ENCODE measurements at places on chromosomes 16 and 17.

GRCh38 chr16:28543072-28543471, 4.3 kb upstream of the NUPR1 start:
- no peak for DNase-seq

DNA sequence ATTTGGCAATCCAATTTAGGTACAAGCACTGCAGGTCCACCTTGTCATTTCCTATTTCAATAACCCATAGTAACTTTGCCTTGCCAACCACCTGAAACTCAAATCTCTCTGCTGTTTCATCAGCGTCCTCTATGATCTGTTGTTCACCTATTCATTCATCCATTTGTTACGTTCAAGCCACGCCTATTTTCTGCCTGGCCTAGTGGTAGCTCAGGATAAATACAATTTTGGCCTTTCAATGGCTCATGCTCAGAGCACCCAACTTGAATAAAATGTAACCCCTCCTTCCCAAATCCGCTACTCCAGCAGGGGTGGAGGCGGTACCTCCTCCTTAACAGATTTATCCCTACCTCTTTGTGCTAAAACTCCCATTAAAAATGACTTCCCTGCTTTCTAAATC, 3.6 kb upstream of the FBXO47 start:
- DNase-seq: no peak

- no peak for DNase-seq
Observed at GRCh38 chr16:17106243-17106791, 364.4 kb downstream of the XYLT1 start.

- DNase-seq: no peak
Observed at GRCh38 chr17:61415374-61416210, 15.9 kb downstream of the TBX2 start.

GRCh38 chr17:63463771-63464170, 13.1 kb upstream of the ACE start:
- DNase-seq: no peak

DNA sequence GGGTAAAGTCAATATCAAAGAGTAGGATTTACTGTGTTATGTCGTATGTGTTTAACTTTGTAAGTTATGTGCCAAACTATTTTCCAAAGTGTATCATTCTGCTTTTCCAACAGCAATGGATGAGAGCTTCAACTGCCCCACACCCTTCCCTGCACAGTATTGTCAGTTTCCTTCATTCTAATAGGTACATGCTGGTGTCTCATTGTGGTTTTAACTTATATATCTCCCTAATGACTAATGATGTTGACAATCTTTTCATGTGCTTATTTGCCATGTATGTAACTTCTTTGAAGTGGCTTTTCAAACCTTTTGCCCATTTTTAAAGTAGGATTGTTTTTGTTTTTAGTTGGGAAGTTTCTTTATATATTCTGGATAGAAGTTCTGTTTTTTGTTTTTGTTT, 3.8 kb downstream of the DDX19B start:
- DNase-seq: no peak

- DNase-seq: no peak
Observed at GRCh38 chr17:10598621-10599020, 49.2 kb upstream of the MYH2 start.

- no peak for DNase-seq
Observed at GRCh38 chr16:80105160-80105559, 435.6 kb upstream of the DYNLRB2 start.

DNA sequence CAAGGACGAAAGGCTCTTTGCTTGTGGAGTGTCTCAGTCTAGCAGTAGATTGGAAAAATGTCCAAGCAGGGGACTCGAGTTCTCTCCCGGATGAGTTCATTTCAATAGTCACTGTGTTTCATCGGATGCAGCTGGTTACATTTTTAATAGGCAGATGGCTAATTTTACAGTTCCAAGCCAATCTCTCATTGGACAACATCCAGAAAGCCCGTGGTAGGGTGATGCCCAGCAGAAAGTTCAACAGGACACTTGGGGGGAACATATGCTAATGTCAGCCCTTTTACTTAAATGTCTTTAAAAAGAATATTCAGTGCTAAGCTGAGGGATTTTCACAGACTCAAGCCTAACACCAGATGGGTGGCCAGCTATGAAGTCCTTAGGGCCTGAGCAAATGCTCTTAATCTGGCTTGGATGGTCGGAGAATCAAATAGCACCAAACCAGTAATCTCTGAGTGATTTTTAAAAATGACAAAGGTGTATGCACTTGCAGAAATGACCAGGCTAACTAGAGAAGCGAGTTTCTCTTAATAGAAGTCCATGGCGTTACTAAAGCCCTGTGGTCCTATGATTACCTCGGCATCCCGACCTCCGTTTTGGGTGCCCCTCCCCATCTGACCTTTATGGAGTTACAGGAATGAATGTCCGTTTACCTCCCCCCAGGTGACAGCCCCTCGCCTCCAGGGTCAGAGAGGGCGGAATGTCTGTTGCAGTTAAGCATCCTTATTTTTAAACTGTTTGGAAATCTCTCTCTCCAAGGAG, 289.2 kb upstream of the SALL1 start:
- DNase-seq: no peak

- no peak for DNase-seq
Observed at GRCh38 chr16:8948831-8949230, 14.9 kb downstream of the USP7 start.

DNA sequence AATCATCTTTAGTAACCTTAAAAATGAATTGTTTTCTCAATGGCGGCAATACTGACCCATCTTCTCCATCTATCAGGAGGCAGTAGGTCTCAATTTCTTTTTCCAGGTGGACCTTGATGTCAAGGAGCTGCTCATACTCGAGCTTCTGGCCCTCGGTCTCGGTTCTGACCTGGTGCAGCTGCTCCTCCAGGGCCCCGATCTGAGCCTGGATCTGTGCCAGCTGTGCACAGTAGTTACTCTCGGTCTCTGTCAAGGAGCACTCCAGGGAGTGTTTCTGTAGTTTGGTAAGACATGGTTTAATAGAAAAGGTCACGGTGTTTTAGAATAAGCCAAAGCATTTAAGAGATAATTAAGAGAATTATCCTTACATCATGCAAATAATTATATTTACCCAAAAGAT, 4.9 kb downstream of the KRT27 start:
- no peak for DNase-seq

GRCh38 chr17:77036841-77037381, 103.9 kb upstream of the SEC14L1 start:
- no peak for DNase-seq

DNA sequence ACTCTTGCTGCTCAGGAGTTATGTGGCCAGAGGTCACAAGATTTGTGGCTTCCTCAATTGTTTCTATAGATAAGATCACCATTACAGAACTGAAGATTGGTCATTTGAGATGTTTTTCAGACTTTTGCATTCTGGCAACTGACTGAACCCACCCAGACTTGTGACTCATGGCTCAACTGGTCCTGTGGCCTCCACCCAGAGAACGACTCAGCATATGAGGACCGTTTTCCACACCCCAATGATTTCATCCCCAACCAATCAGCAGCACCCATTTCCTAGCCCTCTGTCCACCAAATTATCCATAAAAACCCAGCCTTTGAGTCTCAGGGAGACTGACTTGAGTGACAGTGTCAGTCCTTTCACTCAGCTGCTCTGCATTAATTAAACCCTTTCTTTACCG, 143.2 kb upstream of the ASIC2 start:
- DNase-seq: no peak

GRCh38 chr16:17798716-17799115, 328.0 kb upstream of the XYLT1 start:
- no peak for DNase-seq

DNA sequence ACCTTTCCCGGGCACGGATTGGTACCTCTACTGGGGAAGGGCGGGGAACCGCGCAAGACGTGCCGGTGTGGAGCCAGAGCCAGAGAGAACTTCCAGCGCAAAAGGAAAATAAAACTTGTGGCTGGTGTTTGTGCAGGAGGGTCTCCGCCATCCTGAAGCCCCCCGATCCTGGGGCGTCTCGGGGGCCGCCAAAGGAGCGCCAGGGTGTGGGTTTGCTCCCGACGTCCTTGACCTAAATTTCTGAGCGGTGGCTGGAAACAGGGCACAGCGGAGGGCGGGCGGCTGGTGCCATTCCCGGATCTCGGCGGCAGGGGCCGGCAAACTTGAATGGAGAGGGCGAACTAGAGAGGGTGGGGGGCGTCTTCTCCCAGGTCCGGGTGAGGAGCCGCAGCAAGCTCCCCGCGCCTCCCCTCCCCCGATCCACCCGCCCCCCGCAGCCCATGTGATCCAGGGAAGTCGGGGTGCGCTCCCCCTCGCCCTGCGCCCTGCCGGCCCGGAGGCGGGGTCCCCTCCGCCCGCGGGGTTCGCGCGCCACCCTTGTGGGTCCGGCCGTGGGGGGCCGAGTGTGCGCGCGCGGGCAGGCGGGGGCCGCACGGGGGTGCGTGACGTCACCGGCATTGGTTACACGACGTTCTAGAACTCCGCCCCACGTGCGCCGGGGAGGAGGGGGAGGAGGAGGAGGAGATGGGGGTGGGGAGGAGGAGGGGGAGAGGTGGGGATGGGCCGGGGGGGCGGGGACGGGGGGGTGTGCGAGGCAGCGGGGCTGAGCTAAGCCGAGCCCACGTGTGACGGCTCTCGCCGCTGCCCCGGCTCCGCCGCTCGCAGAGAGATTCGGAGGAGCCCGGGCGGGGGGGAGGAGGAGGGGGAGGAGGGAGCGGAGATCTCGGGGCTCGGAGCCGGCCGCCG, at the start of gene MSI2:
Gene MSI2 (plus strand): TSS at position 748 of the 906 bp plus-strand sequence. CDS start 220 bp downstream, outside the sequence.
- DNase-seq: peak; percentile 96

- no peak for DNase-seq
Observed at GRCh38 chr16:6165330-6165979, 1067.9 kb upstream of the EEF2KMT start.

DNA sequence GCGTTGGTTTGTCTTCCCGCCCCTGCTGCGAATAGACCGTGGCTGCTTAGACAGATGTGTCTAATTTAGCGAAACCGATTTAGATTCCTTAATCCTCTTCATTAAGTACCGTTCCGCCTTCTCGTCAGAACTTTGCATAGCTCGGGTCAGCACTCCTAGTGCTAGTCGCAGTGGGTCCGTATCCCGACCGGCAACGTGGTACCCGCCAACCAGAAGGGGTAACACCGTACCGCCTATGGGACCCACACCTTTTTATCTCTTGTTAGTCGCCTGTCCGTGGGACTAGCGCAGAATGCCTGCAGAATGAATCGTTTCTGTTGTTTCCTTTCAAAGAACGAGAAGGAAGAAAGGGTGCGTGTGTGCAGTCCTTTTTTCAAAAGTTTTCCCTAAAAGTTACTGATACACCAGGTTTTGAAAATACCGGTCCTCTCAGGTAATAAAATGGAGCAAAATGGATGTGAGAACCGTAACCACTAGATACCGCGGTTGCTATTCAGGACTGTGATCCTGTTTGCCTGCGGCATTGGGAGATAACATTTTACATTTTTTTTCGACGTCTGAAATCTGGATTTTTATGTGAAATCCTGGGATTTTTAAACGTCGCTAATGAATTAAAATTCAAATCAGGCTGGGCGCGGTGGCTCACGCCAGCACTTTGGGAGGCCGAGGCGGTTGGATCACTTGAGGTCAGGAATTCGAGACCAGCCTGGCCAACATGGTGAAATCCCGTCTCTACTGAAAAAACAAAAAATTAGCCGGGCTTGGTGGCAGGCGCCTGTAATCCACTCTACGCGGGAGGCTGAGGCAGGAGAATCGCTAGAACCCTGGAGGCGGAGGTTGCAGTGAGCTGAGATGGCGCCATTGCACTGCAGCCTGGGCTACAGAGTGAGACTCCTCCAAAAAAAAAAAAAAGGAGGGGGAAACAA, 998 bp upstream of the SRSF1 start:
- no peak for DNase-seq

- DNase-seq: no peak
Observed at GRCh38 chr16:87150262-87150661, 166.9 kb downstream of the C16orf95 start.

GRCh38 chr16:73713778-73714495, 582.7 kb upstream of the PSMD7 start:
- peak; percentile 59 for DNase-seq

DNA sequence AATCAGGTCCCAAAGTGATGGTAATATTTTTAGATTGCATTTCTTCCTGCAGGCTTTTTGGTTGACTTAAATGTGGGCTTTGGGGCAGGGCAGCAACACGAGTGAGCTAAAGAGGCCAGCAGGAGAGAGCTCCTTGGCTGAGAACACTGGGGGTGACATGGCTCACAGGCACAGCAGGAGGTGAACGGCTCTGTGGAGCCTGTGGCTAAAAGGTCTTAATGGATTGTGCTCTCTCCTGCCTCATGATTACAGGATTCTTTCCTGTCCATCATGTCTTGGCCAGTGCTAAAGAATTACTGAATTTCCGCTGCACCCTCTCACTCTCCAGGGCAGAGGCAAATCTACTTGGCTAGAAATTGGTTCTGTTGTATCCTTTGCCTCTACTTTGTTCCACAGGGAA, 366.6 kb downstream of the HS3ST4 start:
- no peak for DNase-seq

DNA sequence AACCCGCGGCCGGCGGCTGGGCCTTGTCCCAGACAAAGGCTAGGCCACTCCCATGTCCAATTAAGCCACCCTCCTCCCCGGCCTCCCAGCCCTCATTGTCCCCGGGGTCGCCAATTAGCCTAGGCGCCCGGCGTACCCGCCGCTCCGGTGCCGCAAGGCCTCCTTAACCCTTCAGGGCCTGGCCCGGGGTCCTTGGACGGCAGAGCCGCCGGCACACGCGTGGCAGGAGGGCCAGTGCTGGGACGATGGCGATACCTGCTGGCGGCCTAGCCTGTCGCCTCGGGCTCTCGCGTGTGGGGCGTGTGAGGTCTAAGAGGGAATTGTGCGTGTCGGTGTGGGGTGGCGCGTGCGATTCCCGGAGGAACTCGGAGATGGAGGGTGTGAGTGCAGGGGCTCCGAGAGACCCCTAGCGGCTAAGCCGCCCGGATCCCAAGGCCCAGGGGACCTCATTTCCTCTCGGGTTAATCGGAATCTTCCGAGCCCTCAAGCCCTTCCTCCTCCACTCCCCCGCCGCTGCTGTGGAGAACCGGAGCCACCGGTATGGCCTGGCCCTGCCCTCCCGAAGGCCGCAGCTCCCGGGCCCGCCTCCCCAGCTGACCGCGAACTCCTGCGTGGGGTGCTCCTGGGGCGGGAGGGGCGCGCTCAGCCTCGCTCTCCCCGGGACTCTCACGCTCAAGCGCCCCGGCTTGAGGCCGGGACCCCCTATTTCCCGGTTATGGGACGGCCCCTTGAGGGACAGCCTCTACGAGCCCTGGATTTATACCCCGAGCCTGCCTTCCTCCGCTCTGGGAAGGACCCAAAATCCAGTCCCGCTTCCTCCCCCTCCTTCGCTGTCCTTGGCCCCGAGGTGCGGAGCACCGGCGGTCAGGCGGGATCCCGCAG, 11.9 kb downstream of the TBX2 start:
- peak; percentile 84 for DNase-seq

GRCh38 chr17:59534583-59534982, 30.8 kb upstream of the DHX40 start:
- DNase-seq: no peak
